ENCODE measurements at places on chromosomes 2 and 18. TPM values are rescaled to one million over a fixed set of nuclear protein-coding genes. Genes with fewer than 3 reads are reported as not detected.

Gene SCG2
- polyA plus RNA-seq, result 0.04 TPM

Gene SKOR2
- not detected for polyA plus RNA-seq

Gene CYBRD1
- 26.3 TPM for polyA plus RNA-seq

Gene CELF4
- 0.07 TPM for polyA plus RNA-seq

Gene ZNF521
- 4.9 TPM for polyA plus RNA-seq

Gene EFR3B
- polyA plus RNA-seq, result 1.3 TPM

Gene SERPINB2
- 0.12 TPM for polyA plus RNA-seq

Gene LRRTM1
- polyA plus RNA-seq, result 0.51 TPM

Gene TMEM198
- polyA plus RNA-seq, result 3.0 TPM

Gene GKN2
- not detected for polyA plus RNA-seq

Gene PLEK
- polyA plus RNA-seq, result 3.3 TPM

Gene FN1
- 72.7 TPM for polyA plus RNA-seq

Gene ELOA2
- not detected for polyA plus RNA-seq

Gene DCC
- under 0.01 TPM for polyA plus RNA-seq

Gene SULT1C2
- polyA plus RNA-seq, result not detected

Gene CROCC2
- not detected for polyA plus RNA-seq

Gene SLC38A11
- 0.43 TPM for polyA plus RNA-seq

Gene ZDBF2
- polyA plus RNA-seq, result 0.72 TPM

Gene DPP10
- polyA plus RNA-seq, result not detected

Gene L3MBTL4
- 0.95 TPM for polyA plus RNA-seq

Gene CHRNG
- not detected for polyA plus RNA-seq

Gene PAX8
- polyA plus RNA-seq, result 0.35 TPM

Gene ERICH2
- polyA plus RNA-seq, result 0.66 TPM
